ENCODE measurements at places on chromosomes 16 and 17.

- DNase-seq: no peak
These were observed 35.0 kb downstream of the STAT5A start for GRCh38 chr17:42323268-42323773.

GRCh38 chr17:82983510-82984248 is 95.7 kb upstream of the METRNL start:
- DNase-seq: no peak

GRCh38 chr16:55641430-55642056 is 14.2 kb upstream of the SLC6A2 start:
- DNase-seq: no peak

- DNase-seq: no peak
These were observed 1.8 kb downstream of the PIK3R5 start for GRCh38 chr17:8963647-8964258.

DNA sequence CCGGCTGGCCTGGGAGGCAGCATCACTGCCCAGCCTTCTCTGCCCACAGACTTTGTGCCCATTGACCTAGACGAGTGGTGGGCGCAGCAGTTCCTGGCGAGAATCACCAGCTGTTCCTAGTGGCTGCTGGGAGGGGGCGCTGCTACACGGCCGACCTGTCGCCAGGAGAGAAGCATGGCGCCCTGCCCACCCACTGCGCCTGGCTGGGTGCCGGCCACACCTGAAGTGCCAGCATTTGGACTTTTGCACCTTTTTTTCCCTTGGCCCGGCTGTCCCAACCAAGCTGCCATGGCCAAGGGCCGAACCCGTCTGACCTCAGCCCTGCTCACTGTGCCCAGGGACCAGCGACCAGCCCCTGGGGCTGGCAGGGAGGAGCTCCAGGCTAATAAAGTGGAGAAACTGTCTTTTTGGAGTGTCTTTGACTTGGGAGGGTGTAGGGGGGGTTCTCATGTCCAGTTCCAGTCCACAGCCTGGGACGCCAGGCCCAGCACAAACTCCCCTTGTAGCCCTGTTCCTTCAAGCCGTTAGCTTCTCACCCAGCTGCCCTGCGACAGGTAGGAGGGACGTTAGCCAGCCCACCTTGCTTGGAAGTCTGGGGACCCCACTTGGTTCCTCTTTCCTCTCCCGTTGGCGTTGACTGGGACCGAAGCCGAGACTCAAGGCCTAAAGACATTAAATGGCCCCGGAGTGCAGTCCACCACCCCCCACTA is 939 bp upstream of the WDR90 start:
- no peak for DNase-seq

- no peak for DNase-seq
These were observed 21.7 kb downstream of the SPHK1 start for GRCh38 chr17:76405967-76406647.

DNA sequence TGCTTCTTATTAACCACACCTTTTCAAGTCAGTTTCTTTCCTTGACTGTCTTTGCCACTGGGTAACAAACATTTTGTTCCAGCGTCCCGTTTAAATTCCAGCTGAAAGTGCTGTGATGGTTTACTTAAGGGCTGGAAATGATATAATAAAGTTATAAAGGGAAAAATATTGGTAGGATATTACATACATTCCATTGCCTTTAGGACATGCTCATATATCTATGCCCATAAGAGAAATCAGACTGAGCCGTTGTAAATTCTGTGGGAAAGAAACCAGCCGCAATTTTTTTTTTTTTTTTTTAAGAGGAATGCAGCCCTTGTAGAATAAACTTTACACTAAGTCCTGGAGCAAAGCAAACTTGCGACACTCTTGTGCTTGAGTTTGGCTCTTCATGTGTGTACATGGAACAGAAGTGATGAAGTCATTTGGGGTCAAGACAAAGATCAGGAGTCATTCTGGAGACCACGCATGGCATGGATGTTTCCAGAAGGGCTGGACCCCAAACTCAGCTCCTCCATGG is 210.9 kb downstream of the XYLT1 start:
- no peak for DNase-seq

DNA sequence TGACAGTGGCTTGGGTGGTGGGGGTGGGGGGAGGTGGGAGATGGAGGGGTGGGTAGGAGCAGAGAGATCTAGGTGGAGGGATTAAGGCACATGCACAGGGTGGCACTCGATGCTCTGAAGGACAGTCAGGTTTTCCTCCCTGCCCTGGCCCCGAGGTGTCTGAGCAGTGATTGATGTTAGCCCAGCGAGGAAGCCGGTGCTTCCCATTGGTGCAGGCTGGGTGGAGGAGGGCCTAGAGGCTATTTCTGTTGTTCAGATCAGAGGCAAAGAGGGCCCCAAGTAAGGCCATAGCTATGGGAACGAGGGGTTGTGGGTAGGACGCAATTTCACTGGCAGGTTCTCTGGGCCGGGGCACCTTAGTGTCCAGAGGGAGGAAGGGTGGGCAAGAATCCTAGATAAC is 23.1 kb downstream of the CACNA1G start:
- no peak for DNase-seq
